Kidney tubule cell (primary cell): ENCODE measurements at places on chromosomes 1 and 21.

GRCh38 chr21:39173716-39174680 lies 9.3 kb downstream of the PSMG1 start:
- no peak for DNase-seq

- no peak for DNase-seq
Measured at GRCh38 chr1:33392639-33393038, 38.3 kb downstream of the PHC2 start.

DNA sequence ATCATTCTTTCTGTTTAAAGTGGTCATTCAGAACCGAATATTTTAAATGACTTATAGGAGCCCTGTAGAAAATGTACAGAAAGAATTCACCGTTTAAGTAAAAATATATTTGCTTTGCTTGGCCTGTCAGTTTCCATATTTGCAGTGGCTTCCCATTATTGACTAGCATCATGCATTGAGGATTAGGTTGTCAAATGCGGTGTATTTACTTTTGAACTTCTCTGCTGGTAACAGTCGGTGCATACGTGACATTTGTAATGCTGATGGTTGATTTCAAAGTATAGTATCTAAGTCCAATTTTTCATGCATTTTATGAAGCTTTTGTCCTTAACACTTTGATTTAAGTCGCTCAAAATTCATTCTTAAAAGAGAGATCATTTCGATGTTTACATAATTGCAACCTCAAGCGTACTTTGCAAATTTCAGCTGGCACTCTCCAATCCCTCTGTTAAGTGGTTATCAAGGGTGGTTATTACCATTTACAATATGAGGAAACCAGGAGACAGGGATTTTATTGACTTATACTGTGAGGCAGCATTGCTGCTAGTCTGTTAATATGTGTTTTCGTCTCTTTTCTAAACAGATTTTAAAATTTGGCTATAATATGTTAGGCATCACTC lies 201.6 kb downstream of the SDCCAG8 start:
- no peak for DNase-seq

DNA sequence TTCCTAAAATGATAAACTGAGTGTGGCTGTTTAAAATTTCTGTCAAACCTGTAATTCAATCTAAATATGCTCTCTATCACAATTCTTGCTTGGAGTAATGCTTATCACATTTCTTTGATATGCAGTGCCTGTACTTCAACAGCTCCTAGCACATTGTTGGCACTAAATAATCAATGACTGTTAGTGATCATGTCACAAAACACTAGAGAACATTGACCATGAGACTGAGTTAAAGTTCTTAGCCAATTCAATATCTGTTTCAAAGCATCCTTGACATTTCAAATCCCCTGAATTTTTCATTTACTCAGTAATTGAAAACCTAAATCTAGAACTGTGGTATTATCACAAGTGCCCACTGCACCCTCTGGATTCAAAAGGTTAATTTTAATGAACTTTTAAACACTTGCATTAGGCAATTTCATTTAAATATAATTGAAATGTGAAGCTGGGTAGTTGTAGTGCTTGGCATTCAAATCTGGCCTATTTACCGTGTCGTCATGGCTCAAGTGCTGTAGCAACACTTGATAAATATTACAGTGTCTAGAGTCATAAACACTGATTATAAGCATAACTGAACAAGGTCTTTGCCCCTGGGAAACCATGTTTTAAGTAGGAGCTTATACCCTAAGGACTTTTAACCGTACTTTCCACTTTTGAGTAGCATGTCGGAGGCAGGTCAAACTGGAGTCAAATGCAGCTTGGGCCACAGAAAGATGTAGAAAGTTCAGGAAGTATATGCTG lies 143.6 kb downstream of the LRRC7 start:
- no peak for DNase-seq

DNA sequence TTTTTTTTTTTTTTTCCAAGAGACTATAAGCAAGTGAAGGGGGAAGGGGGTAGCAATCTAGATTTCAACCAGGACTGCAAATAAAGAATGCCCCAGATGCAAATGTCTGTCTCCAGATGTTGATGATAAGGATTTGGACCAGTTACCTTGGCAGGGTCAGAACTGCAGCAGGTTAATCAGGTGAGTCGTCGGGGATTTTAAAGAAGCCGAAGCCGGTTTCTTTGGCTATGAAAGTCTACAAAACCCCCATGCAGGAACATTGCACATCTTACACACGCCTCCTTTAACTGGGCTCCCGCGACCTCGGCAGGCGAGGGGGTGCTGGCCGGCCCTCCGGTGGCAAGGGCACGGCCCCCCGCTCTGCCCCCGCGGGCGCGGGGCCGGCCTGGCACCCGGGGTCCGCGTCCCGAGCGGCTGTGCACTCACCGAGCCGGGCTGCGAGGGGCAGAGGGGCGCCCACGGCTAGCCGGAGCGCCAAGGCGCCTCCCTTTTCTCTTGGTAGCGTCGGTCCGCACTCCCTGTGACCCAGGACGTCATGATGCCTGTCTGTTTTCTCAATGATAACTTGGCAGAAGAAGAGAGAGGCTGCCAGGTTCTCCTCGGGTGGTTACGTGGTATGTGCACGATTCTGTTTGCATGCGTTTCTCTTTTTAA lies 366.3 kb upstream of the ESRRG start:
- peak; percentile 78 for DNase-seq

DNA sequence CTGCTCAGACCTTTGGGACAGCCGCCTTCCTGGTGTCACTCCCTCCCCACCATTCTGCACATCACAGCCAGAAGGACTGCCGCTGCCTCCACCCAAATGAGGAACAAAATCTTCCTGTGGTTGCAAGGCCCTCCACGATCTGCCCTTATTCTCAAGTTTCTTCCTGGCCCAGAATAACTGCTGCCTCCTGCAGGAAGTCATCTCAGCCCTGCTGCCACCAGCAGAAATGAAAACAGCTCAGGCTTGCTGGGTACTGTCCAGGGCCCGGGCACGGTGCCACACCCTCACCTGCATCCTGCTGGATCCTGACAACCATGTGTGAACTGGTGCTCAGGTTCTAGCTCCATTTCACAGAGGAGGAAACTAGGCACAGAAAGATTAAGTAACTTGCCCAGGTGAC lies 2.8 kb downstream of the CLDN19 start:
- peak; percentile 28 for DNase-seq

- DNase-seq, result no peak
Measured at GRCh38 chr1:55213151-55213884, 1.8 kb downstream of the USP24 start.

DNA sequence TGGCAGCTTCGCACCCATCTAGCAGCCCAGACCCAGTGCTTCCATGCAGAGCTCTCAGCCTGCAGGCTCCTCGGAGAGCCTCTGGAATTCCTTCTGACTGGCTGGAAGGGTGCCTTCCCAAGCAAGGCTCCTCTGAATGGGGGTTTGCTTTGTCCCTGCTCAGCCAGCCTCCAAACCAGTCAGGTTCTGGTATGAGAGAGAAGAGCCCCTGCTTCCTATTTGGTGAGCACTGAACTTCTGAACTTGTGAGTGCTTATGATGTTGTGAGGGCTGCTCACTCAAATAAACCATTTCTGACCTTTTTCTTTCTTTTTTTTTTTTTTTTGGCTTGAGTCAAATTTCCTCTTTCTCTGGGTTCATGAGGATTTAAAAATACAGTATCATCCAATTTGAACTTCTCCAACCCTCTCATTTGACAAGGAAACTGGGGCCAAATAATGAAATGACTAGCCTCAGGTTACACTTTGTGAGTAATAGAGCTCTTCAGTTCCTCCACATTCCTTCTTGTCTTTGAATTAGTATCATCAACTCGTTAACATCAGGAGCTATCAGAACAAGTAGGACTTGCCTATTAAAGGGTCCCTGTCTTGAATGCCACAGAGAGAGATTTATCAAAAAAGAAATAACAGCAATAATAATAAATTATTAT lies 39.6 kb downstream of the GFI1 start:
- DNase-seq, result peak; percentile 22

DNA sequence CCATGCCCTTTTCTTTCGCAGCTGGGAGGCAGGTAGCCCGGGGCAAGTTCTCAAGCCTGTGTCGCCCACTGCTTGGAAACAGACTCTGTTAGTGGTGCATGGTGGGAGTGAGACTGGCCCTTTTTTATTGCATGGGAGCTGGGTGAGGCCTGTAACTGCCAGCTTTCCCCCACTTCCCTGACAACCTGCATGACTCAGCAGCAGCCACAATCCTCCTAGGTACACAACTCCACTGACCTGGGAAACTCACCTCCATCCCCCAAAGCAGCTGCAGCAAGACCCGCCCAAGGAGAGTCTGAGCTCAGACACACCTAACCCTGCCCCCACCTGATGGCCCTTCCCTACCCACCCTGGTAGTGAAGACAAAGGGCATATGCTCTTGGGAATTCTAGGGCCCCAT lies 25.8 kb downstream of the PIGP start:
- peak; percentile 73 for DNase-seq

GRCh38 chr1:247337250-247337746 lies 5.6 kb upstream of the ZNF496 start:
- DNase-seq, result no peak
